Naive thymus-derived CD8-positive, alpha-beta T cell (primary cell): ENCODE measurements at places on chromosomes 1 and 21. TPM values are rescaled to one million over a fixed set of nuclear protein-coding genes. Genes with fewer than 3 reads are reported as not detected.
A peak's percentile ranks its signal among the peaks of the same experiment; 100 is the strongest.

The FMO4 gene
- 4.8 TPM for total RNA-seq

The JAM2 gene
- total RNA-seq, result 0.19 TPM

The NUDT4B gene
- total RNA-seq, result not detected

The MCOLN3 gene
- total RNA-seq, result not detected

The COL6A1 gene
- 21.0 TPM for total RNA-seq

The CLEC20A gene
- total RNA-seq, result 0.47 TPM

The RXRG gene
- total RNA-seq, result not detected

GRCh38 chr1:229941160-229941559 is 125.9 kb upstream of the GALNT2 start:
- DNase-seq, result no peak

DNA sequence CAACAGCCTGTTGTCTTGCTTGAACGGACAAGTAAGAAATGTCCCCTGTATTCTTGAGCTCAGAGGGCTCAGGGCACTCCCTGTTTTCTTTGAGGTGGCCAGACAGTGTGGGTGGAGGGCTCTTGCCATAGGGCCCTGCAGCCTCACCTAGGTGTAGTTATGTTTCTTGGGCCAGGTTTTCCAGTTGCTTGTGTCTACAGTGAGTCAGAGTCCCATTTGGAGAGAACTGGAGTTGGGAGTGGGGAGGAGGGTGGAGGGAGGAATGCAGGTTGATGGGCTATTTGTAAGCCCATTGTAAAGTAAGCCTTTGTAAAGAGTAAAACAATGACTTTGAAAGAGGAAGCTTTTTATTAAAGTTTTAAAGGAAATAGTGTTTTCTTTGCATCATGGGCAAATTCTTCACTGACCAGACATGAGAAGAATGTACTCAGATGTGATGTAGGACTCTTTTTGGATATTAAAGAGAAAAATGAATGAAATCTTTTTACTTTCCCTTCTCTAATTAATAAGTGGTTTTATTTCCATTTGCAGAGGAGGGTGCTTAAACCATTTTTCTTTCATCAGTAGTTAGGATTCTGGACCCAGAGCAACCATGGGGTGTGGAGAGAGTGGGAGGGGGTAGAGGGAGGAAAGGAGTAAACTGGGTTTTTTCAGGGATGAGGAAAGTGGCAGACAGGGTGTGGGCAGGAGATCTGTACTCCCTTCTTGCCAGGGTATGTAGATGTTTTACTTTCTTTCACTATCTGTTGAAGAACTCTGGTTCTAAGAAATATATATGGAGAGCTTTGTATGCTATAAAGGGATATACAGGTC is 45.1 kb upstream of the MACF1 start:
- no peak for DNase-seq

DNA sequence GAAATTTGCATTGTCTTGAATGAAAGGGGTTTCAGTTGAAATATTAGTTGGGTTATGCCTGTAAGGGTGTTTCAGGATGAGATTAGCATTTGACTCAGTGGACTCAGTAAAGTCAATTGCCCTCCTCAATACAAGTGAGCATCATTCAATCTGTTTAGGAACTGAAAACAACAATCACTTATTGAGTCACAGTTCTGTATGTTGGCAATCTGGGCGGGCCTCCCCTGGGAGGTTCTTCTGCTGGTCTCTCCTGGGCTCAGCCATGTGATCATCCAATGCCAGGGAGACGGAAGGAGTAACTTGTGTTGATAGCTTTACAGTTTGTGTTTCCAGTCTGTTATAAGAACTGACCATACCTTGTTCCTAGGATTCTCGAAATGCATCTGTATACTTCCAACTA is 262.9 kb upstream of the RUNX1 start:
- DNase-seq, result no peak

- no peak for DNase-seq
These were observed 16.0 kb upstream of the PROK1 start for GRCh38 chr1:110434946-110435345.

DNA sequence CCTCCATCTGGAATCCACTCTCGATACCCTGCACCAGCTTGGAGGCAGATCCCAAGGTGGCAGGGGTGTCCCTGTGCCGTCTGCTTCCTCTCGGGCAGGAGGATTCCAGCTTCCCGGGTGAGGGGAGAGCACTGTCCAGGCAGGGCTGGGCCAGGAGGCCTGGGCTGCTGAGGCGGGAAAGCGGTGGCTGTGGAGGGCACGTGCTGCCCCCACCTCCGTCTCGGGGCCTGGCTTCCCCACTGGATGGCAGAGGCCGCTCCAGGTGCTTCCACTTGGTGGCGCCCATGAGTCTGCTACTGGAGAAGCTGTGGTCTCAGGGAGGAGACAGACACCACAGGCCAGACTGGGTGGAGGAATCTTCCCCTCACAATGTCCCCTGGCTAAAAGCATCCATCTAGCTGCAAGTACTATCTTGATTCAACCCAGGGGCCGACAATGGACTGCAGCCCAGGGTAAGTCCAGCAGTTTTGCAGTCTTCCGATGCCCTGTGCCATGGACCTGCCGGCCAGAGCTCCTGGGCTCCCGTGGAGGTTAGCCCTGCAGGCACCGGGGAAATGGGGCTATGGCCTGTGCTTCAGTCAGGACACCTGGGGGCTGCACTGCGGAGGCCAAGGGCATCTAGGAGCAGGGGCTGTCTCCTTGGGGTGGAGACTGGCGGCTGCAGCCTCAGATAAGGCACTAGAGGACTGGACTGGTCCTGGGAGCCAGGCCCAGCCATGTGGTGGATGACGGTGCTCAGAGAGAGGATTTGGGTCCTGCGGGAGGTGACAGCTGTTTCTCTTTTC is 41.3 kb upstream of the EIF4G3 start:
- no peak for DNase-seq

GRCh38 chr1:24714859-24715520 is 30.3 kb upstream of the CLIC4 start:
- DNase-seq, result no peak

DNA sequence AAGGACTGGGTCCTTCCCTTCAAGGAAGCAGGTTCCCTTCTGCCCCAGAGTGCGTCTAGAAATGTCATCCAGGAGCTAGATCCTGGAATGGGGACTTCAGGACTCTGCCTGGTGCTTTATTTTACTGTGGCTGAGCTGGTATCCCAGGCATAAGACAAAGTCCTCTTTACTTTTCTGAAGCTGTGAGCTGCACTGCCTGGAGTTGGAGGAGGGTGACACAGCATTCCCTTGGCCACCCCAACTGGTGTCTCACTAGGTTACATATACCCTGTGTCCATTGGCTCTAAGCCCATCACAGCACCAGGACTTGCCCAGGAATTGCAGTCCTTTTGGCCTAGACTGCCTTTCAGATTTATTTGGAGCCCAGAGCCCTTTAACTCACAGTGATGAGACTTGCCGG is 41.8 kb upstream of the CD55 start:
- DNase-seq, result no peak

DNA sequence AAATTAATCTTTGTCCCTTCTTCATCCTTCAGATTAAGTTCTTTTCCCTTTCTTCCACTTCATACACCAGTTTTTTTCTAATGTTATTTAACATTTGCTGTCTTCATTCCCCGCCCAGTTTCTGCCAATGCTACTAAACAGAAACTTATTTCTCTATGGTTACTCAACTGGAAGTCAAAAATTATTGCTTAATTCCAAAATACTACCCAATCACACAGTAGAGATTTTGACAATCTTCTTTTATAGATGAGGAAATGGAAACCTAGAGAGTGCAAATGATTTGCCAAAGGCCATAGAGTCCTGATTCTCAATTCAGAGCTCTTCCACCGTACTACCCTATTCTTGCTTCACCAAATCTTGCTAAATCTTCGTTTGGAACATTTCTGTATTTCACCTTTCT is 58.1 kb upstream of the SH3GLB1 start:
- no peak for DNase-seq

DNA sequence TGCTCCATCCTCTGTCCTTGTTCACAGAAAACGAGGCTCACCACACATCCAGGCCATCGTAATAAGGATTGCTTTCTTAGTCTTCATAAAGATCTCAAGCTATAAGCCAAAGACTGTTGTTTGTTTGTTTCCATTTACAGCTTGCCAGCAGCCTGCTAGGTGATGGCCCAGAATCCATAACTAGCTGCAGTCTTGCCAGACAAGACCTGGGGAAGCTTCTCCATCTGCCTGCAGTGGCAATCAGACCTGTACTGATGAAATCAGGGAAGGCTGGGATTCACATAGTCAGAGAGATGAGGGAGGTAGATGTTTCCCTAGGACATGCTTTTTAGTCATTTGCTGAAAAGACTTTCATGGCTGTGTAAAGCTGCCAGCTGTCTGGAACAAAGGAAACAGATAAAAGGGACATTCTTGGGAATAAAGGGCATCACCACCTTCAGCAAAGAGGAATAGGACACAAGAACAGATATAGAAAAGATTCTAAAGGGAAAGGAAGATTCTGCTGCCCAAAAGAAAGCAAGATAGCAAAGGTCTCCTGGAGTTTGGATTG is 51.0 kb downstream of the MT1HL1 start:
- no peak for DNase-seq

DNA sequence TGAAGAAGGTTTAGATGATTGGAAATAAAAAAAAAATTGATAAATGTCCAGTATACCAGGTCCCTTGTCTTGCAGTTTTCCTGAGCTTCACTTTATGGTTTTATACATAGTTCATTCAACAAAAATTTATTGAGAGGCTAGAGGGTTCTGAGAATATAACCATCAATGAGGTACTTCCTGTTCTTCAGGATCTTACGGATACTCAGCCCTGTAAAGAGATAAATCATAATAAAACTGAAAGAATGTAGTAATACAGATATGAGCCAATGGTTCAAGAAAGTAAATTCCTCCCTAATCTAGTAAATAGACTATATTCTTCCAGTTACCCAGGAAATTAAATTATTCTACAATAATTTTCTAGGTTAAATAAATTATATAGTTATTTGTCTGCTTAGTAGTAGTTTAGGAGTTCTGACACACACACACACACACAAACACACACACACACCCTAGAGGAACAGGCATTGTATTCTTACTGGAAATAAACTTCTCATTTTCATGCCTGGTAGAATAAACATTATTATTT is 70.4 kb upstream of the HMCN1 start:
- DNase-seq, result no peak

GRCh38 chr1:97524211-97524610 is 396.6 kb downstream of the DPYD start:
- no peak for DNase-seq

DNA sequence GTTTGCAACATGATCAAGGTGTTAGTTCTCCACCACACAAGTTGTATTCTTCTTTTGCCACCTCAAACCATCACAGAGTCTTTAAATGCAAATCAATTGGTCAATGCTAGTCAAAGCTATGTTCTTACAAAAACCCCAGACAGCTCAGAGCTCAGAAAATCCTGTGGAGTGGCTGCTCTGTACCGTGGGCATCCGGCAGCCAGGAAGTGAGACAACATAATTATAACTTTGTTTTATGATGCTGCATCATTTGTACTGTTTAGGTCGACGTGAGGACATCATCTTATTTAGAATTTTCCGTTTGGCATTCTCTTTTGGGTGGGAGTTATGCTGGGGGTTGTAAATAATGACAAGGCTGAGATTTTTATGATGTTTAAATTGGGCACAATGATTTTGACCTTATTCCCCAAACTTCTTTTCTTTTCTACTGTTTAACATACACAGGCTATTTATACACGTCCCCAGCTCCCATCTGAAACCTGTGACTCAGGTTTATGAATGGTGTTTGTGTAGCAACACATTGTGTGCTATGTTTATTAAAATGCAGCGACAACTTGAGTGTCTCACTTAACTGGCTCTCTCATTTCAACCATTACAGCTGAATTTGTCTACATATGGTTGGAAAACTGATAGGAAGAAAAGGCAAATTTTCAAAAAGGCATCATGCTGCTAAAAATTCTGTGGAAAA is 124.0 kb downstream of the CNIH3 start:
- DNase-seq, result no peak

GRCh38 chr1:186681801-186682200 is 1.6 kb upstream of the PTGS2 start:
- no peak for DNase-seq

DNA sequence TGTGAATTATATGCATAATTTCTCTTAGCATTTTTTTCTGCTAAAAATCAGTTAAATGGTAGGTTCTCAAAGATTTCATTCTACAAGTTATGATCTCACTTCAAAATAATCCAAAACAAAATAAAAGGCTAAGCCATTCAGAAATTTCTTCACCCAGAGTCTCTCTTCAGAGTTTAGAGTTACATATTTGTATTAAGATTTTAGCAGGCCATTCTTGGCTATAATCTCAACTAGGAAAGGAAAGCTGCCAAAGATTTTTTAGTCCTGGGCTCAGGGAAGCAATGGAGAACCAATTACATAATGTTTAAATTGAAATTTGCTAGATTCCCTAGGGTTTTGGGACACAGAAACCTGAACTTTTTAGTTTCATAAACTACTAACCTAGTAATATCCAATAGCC is 245.0 kb downstream of the USH2A start:
- DNase-seq, result no peak

GRCh38 chr1:113542221-113542701 is 151.9 kb downstream of the MAGI3 start:
- DNase-seq, result no peak

DNA sequence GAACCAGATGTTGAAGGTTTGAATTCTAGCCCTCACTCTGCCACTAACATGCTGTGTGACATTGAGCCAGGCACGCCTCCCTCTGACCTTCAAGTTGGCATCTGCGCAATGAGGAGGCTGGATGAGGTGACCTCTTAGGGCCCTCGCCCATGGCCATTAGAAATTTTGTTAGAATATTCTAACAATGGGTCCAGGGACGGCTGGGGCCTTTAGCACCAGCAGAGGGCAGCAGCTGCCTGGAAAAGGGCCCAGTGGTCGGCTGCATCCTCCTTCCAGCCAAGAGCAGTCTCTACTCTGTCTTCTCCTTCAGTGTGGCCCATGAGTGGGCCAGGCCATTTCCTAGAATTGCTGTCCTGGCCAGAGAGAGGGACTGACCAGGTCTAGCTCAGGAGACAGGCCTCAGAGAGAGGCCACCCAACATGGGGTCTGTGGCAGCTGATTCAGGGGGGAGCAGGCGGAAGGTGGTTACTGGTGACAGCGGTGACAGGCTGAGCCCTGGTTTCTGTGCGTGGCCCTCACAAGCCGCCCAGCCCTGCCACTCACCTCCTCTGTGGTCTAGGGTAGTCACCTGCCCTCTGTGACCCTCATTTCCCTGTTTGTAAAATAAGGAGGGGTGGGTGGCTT is 101.3 kb upstream of the ACTL8 start:
- peak; percentile 13 for DNase-seq

DNA sequence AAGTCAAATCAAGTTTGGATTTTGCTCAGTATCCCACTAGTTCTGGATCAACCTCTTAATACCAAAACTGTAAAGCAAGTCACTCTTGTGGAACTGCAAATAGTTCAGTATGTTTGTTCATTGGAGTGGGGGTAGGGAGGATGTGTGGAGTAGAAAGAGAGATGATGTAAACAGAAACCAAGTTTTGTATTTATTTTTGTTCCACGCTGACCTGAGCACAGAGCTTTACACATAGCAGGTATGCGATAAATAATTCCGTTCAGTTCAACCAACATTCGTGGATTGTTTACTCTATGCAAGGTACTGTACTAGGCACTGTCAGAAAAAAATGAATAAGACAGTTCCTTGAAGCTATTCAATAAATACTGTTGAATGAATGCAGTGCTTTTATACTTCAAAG is 4.5 kb upstream of the ZNF644 start:
- DNase-seq, result no peak

GRCh38 chr1:197180252-197180878 is 33.9 kb upstream of the ASPM start:
- peak; percentile 36 for DNase-seq

GRCh38 chr1:46067652-46068051 is 64.8 kb downstream of the PIK3R3 start:
- no peak for DNase-seq

- DNase-seq, result no peak
These were observed 1260.1 kb upstream of the ADGRL2 start for GRCh38 chr1:80540596-80540995.

GRCh38 chr1:36114371-36114770 is 10.7 kb downstream of the COL8A2 start:
- no peak for DNase-seq
